ENCODE measurements at places on chromosomes 1 and 21.

DNA sequence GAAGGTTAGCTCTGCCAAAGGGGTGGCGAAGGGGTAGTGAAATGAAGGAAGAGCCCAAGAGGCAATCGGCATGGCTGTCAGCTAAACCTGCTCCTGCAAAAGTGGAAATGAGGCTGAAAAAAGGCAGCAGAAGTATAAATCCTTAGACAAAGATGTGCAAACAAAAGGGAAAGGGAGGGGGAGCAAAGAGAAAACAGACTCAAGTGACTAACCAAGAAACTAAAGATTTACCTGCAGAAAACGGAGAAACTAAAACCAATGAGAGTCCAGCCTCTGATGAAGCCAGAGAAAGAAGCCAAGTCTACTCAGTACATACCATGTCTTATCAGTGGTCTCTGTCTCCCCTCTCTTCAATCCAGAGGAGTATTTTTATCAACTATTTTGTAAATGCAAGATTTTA is 25.4 kb downstream of the SCAF4 start:
- DNase-seq, result no peak

GRCh38 chr1:31507221-31507620 is 69.1 kb upstream of the TINAGL1 start:
- no peak for DNase-seq

DNA sequence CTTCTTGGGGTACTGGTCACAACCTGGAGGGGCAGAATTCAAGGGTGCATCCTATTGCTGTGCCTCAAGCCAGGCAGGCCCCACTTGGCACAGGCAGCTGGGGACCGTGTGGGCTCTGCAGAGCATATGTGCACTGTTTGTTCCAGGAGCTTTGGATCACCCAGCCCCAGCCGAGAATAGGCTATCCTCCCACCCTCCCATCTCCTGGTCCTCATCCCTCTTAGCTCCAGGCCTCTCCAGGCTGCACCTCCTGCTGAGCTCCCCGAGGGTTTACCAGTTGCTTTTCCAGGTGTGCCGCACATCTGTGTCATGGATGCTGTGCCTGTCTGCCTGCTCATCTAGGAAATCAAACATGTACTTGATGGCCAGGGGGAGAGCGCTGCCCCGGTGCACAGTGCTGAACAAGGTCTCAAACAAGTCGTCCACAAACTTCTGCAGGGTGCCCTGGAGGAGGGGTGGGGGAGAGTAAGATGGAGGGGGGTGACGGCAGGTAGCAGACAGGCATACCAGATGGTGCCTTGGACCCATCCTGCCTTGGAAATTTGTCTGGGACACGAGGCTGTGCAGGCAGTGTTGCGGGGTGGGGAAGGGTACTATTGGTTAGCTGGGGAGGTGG is 120.5 kb upstream of the CD34 start:
- no peak for DNase-seq

- no peak for DNase-seq
Measured at GRCh38 chr1:12587981-12588640, 29.9 kb downstream of the DHRS3 start.

DNA sequence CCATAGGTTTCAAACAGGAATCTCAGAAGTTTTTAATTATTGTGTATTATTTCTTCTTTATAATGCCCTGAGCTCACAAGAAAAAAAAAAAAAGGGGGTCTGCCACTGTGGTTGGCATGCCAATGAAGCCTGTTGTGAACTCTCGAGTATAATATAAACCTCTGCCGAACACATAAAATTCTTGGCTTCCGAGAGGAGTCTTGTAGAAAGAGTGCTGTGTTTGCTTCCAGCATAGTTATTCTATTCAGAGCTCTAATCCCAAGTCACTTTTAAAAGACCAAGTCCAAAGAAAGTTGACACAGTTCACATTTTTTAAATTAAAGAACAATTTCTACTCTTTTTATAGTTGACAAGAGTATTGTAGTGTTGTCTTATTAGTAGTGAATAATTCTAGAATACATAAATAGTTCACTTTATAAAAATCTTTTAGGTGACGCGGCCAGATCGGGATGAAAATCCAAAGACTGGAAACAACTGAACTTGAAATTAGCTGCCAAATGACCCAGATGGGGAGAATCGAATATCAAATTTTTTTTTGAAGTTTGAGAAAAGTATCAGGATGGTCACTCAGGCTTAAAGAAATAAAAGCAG is 293.2 kb downstream of the DUSP10 start:
- DNase-seq, result no peak

GRCh38 chr1:67590329-67590728 is 94.7 kb upstream of the GADD45A start:
- DNase-seq, result no peak

DNA sequence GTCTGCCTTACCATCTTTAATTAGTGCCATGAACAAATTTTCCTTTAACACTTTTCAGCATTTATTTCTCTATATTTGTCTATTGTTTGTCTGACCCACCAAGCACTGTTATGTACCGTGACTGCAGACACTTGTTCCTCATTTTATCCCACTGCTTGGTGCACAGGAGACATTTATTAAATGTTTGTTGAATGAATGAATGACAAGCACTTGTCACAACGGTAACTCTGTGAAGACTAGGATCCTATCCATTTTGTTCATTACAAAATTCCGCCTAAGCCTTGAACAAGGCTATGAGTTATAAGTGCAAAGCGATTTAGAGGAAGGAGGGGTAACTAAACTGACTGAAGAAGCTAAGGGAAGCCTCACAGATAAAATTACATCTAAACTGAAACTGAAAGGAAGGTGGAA is 379 bp upstream of the STRIP1 start:
- no peak for DNase-seq

DNA sequence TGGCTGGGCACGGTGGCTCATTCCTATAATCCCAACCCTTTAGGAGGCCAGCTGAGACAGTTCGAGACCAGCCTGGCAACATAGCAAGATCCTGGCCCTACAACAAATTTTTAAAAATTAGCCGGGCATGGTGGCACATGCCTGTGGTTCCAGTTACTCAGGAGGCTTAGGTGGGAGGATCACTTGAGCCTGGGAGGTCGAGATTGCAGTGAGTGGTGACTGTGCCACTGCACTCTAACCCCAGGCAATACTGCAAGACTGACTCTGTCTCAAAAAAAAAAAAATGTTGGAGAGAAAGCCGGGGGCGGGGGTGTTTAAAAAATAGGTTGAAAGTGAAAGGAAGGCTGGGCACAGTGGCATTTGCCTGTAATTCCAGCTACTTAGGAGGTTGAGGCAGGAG is 16.5 kb downstream of the CLDN19 start:
- no peak for DNase-seq

GRCh38 chr1:75985827-75986226 is 53.6 kb upstream of the ASB17 start:
- no peak for DNase-seq

GRCh38 chr1:55235722-55236121 is 20.6 kb upstream of the USP24 start:
- DNase-seq, result no peak

DNA sequence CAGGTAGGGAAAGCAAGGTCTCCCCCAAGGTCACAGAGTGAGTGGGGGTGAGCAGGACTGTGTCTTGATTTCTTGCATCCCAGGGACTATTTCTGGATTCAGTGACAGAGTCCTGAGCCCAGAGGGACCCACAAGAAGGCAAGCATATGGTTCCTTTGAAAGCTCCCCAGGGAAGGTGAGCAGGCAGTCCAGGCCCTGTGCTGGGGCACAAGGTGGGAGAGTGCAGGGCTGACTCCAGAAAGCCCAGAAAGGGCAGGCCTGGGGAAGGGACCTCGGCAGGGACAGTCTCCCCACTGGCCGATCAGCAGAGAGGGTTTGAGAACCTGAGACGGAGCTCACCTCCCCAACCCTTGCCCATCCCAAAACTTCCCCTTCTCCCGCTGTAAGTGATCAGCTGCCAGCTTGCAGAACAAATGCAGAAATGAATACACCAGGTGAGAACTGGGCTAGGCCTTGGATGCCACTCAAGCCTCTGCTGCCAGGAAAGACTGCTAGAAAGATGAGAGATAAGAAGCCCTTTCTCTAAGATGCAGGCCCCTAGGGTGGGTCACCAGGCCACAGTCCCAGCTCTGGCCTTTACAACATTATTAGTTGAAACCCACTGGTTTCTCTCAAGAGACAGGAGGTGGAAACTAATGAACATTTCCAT is 121.0 kb downstream of the GLIS1 start:
- no peak for DNase-seq

DNA sequence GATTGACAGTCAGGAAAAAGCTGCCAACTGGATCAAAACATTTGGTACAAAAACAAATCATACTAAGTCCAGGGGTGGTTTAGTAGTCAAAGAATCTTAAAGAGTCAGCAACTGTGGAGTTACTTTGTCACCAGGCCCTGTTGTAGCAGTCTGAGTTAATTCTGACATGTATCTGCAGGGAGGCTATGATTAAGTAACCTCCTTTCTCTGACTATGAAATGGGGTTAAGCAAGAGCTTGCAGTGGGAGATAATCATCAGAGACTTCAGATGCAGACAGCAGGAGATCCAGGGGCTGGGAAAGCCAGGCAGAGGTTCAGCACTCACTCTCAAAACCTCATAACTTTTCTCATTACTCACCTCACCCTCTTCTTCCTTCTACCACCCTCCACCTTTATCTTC is 99.2 kb upstream of the BTG3 start:
- DNase-seq, result no peak

- no peak for DNase-seq
Measured at GRCh38 chr1:180229483-180230415, at the start of gene LHX4. TSS of gene LHX4 (plus strand) at chr1:180230264. CDS start at chr1:180230530, 266 bp downstream.

DNA sequence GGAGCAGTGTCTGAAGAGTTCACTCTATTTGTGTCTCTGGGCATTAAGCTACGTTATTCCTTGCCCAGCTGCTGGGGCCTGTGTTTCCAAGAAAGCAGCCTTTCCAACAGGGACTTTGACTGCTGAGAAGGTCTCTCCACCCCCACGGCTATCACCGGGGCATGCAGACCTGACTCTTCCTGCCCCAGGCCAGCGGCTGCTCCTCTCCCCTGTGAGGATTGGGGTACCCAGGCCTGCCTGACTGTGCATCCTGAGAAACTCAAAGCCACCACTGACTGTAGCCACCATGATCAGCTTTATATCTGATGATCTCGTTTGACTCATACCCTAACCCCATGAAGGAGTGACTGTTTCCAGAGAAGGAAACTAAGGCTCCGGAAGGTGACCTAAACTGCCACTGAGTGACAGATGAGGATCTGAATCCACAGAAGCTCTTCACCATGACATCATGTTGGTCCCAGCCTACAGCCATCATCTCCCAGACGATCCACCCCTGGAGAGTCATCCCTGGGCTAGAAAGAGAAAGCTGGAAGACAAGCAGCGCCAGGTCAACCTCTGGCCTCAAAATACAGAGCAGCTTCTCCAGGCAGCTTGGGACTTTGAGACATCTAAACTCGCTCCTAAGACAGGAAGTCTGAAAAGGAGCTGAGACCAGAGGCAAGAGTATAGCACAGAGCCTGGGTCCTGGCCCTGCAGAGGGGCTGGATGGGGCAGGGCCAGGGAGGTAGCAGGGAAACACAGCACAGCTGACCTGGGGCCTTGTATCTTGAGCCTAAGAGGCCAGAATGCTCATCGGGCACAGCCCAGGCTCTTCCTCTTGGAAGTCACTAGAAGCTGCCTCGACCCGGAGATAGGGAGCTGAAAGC is 244.0 kb upstream of the VAMP3 start:
- DNase-seq, result no peak

DNA sequence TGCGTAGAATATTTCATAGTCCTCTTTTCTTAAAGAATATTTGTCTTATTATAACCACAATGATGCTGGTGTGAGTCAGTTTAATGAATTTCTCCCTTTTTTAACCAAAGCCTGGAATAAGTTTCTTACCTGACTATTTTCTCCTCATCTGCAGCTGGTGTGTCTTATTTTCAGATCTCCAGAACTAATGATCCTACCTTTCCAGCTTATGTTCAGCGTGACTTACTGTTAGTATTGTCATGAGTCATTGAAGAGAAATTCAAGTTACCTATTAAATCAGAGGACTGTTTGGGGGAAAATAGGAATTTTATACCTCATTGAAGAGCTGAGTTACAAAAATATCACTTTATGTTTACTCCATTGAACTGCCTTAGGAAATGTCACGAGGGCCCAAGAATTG is 482.1 kb downstream of the RWDD3 start:
- DNase-seq, result no peak

DNA sequence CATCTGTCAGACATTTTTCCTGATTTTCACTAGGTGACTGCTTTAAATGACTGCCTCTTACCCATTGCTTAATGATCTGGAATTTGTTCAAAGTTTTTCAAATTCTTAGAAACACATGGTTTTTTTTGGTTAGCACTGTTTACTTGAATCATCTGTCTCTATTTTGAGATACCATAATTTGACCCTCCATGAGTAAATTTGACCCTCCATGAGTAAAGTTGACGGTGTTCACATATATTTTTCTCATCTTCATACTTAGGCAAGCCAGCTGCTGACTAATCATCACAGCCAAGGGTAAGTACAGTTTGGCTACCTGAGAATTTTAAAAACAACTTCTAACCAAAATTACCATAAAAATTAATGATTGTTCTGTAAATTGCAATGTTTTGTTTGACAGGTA is 586.5 kb downstream of the PTBP2 start:
- no peak for DNase-seq

GRCh38 chr1:190615818-190616217 is 138.2 kb upstream of the BRINP3 start:
- DNase-seq, result no peak

- no peak for DNase-seq
Measured at GRCh38 chr1:98660940-98661543, 479 bp upstream of the SNX7 start.

- DNase-seq, result no peak
Measured at GRCh38 chr1:206041640-206042039, 11.3 kb upstream of the RHEX start.

- no peak for DNase-seq
Measured at GRCh38 chr1:107076841-107077240, 20.4 kb downstream of the PRMT6 start.

DNA sequence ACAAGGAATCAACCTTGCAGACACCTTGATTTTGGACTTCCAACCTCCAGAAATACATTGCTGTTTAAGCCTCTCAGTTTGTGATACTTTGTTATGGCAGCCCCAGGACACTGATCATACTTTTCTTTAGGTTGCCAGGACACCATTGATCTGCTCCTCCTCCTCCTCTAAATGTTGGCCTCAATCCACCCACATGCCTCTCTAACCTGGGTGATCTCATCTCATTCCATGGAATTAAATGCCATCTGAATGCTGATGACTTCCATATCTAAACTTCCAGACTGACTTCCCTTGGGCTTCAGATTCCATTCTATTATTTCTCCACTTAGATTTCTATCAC is 7.4 kb upstream of the PPP1R15B start:
- no peak for DNase-seq

DNA sequence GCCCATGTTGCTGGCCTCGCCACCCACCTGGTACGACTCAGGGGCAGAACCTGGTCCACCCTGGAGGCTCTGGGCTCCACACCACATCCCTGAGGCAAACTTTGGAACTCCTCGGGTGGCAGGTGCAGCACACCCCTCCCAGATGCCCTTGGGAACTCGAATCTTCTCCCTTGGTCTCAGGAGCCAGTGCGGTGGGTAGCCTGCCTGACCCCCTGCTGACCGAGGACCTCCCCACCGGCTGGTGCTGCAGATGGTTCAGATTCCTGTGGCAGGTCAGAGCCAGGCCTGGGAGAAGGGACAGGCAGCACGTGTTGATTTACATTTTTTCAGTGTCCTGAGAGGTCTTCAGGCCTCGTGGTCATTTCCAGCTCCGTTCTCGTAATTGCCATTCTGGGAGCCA is 6.3 kb upstream of the CFAP410 start:
- DNase-seq, result no peak

GRCh38 chr1:44831516-44831915 is 11.5 kb downstream of the PTCH2 start:
- no peak for DNase-seq

GRCh38 chr1:16149702-16150488 is 6.0 kb downstream of the EPHA2 start:
- DNase-seq, result no peak
